GM06990 (cell line): ENCODE measurements at places on chromosomes 2 and 18.

- DNase-seq, result no peak
These were observed 181.7 kb upstream of the TPO start for GRCh38 chr2:1231466-1232063.

- DNase-seq, result no peak
These were observed 8.8 kb downstream of the NFATC1 start for GRCh38 chr18:79404567-79404910.

DNA sequence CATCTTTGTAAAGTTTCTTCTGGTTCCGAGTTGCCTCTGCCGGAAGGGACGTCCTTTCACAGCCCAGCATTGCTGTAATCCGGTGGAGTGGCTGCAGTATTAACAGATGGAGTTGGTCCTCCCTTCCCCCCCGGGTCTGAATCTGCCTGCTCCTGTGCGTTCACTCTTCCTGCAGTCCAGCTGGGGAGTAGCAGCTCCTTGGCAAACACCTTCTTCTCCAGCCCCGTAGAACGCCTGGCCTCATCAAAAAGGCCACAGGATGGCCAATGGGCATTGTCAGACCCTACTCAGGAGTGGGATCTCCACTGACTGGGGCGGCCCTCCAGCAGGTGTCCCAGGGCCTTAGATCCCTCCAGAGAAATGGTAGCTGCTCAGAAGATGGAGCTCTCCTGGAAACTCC is 234.0 kb downstream of the FAM210A start:
- DNase-seq, result no peak

GRCh38 chr18:35695803-35696202 is 114.3 kb downstream of the GALNT1 start:
- no peak for DNase-seq

DNA sequence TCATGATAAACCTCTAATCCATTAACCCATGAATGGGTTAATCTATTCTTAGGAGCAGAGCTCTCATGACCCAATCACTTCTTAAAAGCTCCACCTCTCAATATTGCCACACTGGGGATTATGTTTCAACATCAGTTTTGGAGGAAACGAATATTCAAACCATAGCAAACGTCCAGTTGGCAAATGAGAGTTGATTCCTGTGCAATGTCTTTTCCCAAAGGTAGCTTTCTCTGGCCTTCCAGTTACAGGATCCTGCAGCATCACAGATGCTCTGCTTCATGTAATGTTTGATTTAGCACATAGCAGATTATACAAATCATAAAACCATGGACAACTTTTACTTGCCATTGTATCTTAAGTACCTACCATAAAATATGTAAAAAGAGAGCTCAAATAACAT is 481.0 kb downstream of the TNS1 start:
- no peak for DNase-seq

- peak; percentile 67 for DNase-seq
These were observed 1.2 kb downstream of the CFLAR start for GRCh38 chr2:201116959-201117734.

- peak; percentile 76 for DNase-seq
These were observed 64.4 kb downstream of the INPP5D start for GRCh38 chr2:233124421-233125080.

DNA sequence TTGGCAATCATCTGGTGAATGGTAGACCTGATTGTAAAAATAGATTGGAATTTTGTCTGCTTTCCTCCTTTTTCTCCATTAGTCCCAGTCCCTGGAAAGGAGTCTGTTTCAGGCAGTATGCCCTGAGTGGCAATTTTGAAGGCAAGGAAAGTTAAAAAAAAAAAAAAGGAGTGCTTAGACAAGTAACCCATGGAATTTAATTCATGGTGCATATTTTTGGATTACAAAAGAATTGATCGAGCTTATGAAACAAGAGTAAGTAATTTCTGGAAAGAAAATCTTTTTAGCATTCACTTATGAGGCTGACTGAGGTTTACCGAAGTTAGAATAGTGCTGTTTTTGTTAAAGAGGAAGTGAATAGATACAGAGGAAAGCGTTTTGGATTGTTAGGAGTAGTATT is 29.4 kb upstream of the TMEM178A start:
- no peak for DNase-seq

GRCh38 chr2:207087046-207087902 is 78.5 kb downstream of the KLF7 start:
- DNase-seq, result no peak

DNA sequence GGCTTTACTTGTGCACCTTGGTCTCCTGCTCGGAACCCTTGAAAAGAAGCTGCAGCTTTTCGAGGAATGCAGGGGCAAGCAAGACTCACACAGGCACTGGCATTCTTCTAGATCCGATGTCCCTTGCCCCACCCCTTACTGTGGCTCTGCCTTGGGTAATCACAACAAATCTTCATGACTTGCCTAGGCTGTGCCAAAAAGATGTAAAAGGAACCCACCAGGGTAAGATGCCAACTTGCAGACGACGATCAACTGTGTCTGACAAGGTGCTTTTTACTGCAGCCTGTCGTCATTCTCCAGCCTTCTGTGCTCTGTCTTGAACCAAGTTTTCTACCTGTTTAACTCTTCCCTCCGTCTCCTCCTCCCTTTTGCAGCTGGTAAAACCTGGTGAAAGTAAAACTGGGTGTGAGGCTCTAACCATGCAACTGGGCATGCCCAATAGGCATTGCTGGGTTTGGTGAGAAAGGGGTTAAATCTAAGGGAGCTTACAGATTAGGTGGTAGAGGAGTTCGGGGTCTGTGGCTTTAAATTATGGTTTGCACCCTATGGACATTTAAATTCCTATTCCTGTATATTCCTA is 909 bp upstream of the NRXN1 start:
- no peak for DNase-seq

- DNase-seq, result no peak
These were observed 505.9 kb downstream of the EIPR1 start for GRCh38 chr2:2871480-2872308.

GRCh38 chr2:181430406-181431118 is 26.6 kb upstream of the ITGA4 start:
- no peak for DNase-seq

GRCh38 chr18:64019922-64020756 is 50.3 kb downstream of the SERPINB8 start:
- no peak for DNase-seq

DNA sequence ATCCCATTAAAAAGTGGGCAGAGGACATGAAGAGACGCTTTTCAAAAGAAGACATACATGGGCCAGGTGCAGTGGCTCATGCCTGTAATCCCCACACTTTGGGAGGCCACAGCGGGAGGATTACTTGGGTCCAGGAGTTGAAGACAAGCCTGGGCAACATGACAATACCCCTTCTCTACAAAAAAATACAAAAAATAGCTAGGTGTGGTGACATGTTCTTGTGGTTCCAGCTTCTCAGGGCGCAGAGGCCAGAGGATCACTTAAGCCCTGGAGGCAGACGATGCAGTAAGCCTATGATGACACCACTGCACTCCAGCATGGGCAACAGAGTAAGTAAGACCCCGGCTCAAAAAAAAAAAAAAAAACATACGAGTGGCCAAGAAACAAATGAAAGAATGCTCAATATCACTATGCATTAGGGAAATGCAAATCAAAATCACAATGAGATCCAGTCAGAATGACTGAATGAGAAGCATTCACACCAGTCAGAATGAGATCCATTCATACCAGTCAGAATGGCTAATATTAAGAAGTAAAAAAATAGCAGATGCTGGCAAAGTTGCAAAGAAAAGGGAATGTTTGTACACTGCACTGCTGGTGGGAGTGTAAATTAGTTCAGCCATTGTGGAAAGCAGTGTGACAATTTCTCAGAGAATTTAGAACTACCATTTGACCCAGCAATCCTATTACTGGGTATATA is 550.2 kb upstream of the SLC39A10 start:
- no peak for DNase-seq

DNA sequence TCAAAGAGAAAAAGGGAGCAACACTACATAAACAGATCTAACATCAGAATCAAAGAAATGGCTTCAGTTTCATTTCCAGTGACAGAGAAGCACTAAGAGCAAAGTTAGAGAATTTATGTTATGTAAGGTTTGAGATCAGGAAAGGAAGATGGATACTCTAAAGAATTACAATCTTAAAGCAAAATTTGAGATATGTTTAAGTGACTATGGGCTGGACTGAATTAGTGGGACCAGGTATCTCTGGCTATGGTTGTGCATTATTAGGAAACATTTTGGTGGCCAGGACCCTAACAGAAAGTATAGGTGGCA is 208.2 kb downstream of the CCDC178 start:
- DNase-seq, result no peak

DNA sequence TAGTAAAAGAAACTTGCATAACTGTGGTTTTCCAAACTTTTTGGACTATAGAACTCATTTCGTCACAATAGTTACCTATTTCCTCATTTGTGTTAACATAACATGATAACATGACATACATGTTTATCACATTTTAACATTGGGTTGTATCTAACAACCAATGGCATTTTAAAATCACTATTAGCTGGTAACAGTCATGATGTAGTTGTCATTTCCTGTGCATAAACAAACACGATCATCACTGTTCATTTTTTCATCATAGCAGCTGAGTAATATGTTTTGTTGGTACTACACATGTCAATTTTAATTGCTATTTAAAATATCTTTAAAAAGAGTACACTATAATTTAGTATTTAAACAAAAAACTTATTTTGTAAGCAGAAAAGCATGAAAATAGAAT is 402.4 kb downstream of the SATB2 start:
- no peak for DNase-seq

- no peak for DNase-seq
These were observed 124.3 kb upstream of the FOSL2 start for GRCh38 chr2:28268386-28268785.

DNA sequence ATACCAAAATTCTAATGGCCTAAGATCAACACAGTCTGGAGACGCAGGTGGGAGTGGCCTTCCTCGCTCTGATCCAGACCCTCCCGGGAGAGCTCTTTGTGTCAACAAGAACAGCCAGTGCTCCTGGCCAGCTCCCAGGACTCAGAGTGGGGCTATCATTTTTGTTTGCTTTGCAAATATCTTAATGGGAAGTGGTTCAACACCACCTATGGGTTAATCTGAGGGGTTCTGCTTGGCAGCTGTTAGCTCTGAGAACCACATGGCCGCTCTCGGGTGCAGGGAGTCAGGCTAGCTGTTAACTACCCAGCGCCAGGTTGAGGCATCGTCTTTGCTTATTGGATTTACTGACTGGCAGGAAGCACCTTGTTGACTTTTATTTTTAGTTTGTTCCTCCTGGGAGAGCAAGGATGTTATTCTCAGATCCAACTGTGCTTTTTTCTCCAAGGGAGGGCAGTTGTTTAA is 184.8 kb upstream of the SP5 start:
- no peak for DNase-seq

GRCh38 chr2:63735263-63735662 is 106.4 kb upstream of the UGP2 start:
- DNase-seq, result no peak
